Coronary artery (tissue), 2 donors: ENCODE measurements at places on chromosomes 5 and 9.

DNA sequence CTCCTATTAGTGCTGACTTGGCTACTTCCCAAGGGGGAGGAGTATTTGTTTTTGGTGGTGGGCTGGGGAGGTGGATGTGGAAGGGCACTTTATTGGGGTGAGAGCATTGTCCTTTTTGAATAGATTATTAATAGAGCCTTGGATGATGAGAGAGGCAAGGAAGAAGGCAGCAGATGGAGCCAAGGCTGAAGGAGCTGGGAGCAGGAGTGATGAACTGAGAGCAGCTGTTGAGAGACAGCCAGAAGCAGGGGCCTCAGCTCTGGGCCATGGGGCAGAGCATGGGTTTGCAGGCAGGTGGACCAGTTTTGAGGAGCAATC, 29.6 kb downstream of the RGS3 start:
- DNase-seq: no peak

DNA sequence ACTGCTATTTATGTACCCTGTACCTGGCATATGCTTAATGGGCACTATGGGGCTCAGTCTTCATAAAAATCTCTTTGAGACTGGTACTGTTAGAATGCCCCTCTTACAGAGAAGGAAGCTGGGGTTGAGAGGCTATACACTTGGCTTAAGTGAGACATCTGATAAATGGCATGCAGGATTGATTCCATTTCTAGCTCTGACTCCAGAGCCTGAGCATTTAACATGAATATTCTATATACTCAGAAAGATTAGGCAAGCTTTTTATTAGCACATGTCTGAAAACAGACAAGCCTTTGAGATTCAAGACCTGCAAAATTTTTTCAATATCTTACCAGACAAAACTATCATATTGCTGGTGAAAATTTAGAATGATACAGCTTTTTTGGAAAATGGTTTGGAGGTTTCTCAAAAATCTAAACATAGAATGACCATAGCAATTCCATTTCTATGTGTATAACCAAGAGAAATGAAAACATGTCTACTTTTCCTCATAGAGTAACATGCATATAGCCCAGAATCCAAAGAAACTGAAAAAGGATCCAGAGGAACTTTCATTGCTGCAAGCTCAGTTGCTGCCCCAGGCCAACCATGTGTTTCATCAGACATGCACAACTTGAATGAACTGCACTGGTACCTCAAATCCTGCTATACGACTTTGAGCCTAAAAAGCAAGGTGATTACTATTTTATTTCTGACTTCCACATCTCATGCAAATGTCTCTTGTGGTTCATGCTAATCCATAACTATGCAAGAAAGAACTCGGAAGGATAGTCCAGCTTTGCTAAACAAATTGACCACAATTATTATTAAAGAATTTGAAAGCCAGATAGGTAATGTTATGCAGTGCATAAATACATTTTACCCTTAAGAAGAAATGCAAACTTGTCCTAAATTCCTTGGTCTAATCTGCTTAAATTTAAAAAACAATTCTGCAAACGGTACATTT, 389.0 kb upstream of the GRIA1 start:
- DNase-seq: no peak

DNA sequence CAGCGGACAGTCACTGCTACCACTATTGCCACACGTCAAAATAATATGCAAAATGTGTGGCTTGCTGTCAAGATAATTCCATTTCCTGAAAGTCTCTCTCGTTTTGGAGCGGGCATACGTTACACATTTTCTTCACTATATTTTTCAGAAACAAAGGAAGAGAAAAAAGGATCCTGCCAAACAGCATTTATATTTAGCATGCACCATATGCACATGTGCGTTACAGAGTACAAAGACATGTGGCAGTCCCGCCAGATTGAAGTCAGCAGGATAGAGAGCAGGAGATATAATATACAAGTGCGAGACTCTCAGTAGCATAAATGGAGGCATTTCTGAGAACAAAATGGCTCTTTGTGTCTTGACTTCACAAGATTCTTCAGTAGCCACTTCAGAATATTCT, 221.6 kb upstream of the KIF2A start:
- DNase-seq: no peak

DNA sequence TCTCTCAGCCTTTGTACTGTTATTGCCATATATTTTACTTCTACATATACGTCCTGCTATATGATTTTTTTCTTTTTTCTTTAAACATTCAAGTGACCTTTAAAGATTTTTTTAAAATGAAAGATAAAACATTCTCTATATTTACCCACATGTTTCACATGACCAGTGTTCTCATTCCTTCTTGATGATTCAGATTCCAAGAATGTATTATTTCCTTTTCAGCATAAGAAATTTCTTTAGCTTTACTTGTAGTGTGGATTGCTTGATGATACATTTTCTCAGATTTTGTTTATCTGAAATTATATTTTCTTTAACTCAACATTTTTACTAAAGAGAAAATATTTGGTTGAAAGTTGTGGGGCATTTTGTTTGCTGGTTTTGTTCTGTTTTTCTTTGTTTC, 792.1 kb downstream of the BRINP1 start:
- DNase-seq: no peak

- no peak for DNase-seq
Measured at GRCh38 chr5:41445937-41446563, 64.4 kb downstream of the PLCXD3 start.

- no peak for DNase-seq
Measured at GRCh38 chr9:113787871-113788270, 88.2 kb upstream of the ZNF618 start.

DNA sequence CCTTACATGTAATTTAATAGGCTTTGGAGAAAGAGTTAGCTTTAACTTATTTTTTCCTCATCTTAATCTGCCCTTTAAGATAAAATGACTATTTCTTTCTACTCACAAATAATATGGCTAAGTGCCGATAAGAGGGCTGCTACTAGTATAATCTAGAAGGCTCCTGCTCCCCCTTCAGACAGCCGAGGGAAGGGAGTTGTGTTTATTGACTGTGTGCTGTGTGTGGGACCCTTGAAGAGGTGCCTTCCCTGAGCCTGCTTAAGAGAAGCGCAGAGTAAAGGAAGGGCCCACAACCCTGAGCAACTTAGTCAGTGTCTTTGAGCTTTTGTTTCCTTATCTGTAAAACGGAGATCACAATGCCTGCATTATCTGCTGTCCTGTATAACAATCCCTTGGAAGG, 28.1 kb upstream of the CKMT2 start:
- DNase-seq: no peak

DNA sequence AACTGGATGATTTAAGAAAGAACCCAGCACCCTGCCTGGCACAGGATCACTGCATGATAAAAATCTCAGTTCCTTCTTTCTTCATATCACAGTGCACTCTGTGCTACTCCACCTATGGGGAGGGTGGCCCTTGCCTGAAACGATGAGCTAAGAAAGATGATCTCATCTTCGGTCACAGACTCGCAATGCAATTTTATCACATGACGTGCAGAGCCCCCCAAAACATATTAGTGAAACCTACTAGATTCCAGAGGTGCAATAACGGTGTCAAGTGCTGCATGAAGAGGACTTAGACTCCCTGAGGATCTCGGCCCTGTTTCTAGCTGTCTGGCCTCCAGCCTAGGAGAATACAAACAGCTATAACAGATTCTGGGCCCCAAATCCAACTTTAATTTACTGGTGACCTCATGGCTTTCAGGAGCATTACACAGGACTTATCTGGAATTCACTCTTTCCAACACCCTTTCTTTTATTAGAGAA, 104.0 kb downstream of the EBF1 start:
- no peak for DNase-seq

DNA sequence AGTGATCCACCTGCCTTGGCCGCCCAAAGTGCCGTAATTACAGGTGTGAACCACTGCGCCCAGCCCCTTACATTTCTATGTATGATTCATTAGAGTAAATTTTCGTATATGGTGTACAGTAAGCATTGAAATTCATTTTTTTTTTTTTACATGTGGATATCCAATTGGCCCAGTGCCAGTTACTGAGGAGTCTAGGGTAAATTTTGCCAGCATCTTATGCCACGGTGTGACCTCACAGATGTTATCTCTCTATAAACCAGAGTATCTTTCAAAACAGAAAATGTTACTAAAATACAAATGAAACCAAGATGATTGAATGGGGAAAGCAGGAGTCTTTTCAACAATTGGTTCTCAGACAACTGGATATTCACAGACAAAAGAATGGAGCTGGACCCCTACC, 64.7 kb downstream of the IPPK start:
- no peak for DNase-seq

- DNase-seq: no peak
Measured at GRCh38 chr5:2524620-2525019, 226.9 kb downstream of the IRX2 start.
